ENCODE measurements at places on chromosomes 11 and 22.

- no peak for DNase-seq
These were observed 289.6 kb upstream of the B3GAT1 start for GRCh38 chr11:134701564-134702165.

DNA sequence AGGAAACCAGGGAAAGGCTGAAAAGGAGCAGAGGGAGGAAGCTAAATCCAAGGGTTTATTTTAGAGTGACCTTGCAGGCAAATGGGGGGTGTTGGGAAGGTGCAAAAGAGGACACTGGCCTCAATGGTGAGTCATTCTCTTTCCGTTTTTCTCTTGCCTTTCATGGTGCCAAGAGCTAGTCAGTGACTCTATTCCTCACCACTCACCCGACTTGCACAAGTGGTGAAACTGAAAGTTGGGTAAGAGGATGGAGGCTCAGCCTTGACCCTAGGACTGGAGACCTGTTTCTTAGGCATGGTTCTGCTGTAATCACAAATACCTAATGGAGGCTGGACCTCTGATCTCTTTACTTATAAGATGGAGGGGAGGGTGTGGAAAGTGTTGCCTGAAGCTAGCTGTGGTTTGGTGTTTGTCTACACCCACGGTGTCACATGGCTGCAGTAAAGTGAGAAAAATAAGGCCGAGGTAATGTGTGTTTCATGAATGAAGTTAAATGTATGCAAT lies 67.3 kb upstream of the CREB3L1 start:
- DNase-seq = no peak

DNA sequence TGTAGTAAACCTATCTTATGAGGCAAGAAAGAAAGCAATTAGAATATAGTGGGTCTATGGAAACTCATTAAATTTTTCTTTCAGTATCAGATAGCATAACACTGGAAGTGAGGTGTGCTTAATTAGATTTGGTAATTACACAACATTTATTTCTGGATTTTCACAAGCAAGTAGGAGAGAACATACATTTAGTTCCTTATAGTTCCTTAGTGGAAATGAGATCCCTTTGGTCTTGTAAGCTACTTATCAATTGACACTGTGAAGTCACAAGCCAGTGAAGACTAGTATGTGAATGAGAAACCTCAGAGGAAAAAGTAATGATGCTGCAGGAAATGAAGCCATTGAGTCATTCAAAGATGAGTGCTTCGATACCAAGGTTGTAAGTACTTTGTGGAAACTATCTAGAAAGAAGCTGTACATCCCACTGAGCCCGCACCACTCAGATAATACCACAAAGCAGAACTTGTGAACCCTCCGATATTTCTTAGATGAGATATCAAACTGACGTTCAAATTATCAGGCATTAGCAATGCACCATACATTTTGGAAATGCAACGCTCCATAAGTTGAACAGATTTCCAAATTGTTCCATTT lies 53.5 kb downstream of the ENTHD1 start:
- no peak for DNase-seq

DNA sequence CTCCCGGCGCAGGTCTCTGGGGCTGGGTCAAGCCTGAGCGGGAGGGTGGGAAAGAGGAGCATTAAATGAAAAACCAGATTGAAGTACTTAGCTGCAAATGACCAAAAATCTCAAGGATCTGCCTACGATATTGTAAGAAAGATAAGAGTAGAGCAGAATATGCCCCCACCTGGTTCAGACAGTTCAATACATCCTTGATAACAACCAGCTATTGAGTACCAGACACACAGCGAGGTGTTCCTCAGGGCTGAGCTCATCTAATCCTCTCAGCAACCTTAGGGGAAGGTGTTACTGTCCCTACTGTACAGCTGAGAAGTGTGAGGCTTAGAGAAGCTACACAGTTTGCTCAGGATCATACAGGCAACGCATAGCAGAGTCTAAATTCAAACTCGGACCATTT lies 27.4 kb upstream of the HMGXB4 start:
- DNase-seq = no peak

DNA sequence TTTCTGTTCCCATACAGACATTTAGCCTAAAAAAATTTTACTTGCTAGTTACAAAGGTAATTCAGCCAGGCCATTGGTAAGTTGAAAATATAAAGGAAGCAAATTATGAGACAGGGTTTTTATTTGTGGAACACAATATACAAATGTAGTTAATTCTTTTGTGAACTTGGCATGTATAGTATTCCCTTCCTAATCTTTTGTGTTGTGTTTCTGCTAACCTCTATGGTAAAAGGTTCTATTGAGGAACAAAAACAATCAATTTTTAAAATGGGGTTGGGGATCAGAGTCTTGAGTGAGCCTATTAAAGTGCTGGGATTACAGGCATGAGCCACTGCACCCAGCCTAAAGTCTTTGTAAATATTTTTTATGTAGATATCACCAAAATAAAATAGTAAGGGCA lies 14.1 kb downstream of the SWAP70 start:
- no peak for DNase-seq

DNA sequence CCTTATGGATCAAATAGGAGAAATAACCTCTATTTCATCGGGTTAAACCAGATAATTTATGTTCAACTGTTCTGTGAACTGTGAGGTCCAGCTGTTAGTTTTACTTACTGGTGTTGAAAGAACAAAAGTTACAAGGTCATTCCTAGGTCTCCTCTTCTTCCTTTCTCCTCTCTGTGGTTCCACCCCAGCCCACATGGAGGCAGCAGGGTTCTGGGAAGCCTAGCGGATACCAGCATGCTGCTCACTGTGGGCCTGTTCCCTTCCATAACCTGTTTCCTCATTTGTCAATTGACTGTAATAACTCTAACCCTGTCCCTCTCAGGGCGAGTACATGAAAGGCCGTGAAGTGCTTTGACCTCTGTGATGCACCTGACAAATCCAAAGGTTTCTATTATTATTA lies 27.8 kb downstream of the RELT start:
- DNase-seq = peak; percentile 80

GRCh38 chr11:13318498-13319295 lies 41.1 kb downstream of the BMAL1 start:
- no peak for DNase-seq

DNA sequence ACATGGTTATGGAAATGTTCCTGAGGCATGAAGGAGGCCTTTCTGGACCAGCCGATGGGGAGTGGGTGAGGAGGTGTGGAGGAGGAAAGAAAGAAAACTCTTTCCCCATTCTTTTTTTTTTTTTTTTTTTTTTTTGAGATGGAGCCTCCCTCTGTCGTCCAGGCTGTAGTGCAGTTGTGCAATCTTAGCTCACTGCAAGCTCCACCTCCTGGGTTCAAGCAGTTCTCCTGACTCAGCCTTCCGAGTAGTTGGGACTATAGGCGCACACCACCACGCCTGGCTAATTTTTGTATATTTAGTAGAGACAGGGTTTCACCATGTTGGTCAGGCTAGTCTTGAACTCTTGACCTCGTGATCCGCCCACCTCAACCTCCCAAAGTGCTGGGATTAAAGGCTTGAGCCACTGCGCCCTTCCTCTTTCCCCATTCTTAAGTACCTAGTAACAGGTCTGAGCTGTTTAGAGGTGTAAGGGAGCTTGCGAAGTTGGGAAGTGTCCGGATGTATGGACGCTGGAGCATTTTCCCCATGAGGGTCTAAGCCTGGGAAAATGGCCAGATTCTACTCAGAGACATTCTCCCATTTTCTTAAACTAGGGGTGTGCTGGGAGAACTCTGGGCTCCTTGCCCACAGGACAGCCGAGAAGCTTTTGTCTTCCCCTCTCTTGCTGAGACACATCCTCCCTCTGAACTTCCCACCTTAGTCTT lies 135.8 kb downstream of the TEAD1 start:
- no peak for DNase-seq

DNA sequence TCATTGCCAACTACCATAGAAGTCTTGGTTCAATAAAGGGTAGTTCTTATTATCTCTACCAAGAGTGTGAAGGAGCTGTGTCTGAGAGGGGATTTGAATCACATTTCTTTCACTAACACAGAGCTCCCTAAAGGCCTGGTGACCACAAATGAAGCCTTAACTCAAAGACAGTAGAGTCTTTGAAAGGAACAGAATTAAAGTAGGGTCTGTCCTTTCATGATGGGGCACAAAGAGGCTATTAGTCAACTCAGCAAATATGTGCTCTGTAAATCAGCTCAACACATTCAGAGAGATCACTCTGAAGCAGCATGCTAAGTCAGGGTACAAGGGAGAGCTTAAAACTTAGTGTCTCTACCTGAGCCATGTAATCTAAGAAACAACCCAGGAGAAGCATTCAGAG lies 212.4 kb upstream of the SYN3 start:
- no peak for DNase-seq

GRCh38 chr11:57336111-57336666 lies 497 bp upstream of the SSRP1 start:
- DNase-seq = no peak

DNA sequence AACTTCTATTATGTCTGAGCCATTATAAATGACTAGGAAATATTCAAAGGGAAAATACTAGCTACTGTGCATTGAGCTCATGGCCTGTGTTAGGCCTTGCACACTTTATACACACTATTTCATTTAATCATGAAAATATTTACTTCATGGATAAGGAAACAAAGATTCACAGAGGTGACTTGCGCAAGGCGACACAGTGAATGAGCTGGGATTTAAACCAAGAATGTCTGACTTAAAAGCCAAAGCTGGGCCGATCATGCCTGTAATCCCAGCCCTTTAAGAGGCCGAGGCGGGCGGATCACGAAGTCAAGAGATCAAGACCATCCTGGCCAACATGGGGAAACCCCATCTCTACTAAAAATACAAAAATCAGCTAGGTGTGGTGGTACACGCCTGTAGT lies 231.5 kb downstream of the MIAT start:
- DNase-seq = no peak

- peak; percentile 52 for DNase-seq
These were observed 6.1 kb downstream of the SIPA1 start for GRCh38 chr11:65643971-65644370.

DNA sequence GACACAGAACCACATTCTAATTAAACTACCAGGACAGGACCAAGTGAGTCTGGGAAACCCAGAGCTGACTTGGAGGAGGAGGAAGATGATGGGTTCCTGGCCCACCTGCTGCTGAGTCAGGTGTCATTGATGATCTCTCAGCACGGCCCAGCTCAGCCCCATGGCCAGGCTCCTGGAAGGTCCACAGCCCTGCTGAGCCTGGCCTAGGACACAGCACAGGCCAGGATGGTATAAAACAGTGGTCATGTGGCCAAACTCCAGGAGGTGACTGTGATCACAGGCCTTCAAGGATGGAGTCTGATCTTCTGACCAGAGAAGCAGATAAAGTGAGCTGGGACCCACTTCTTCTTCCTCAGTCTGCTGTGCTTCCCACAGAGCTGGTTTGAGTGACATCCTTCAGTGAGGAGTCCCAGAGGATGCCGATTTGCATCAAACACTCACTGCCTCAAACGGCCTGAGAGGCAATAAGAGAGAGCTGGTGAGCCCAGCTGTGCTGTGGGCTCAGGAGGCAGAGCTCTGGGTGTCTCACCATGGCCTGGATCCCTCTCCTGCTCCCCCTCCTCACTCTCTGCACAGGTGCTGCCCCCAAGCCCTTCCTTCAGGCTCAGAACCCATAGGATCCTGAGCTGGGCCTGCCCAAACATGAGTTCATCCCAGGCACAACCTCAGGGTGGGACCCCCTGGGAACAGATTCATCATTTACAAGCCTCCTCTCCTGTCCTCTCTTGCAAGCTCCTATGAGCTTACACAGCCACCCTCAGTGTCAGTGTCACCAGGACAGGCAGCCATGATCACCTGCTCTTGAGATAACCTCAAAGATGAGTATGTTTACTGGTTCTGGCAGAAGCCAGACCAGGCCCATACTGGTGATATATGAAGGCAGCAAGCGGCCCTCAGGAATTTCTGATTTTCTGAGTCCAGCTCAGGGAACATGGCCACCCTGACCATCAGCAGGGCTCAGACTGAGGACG lies 37.7 kb upstream of the IGLL5 start:
- no peak for DNase-seq

GRCh38 chr11:85464283-85464682 lies 162.9 kb downstream of the DLG2 start:
- peak; percentile 35 for DNase-seq

DNA sequence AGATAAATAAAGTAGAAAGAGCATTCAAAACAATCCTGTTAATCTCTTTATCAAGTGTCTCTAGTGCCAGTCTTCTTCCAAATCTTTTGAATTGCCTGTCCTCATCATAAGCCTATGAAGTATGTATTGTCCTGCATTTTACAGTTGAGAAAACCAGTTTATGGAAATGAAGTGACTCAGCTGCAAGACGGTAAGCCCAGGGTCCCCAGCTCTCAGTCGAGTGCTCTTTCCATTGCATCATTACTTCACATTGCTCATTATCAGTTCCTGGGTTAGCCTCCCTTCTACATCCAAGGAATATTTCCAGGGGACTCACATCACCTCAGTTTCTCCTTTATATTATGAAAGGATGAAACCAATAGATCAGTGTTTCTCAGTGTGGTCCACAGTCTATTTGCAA lies 9.1 kb upstream of the P4HA3 start:
- no peak for DNase-seq

- peak; percentile 60 for DNase-seq
These were observed 892 bp downstream of the GDPD5 start for GRCh38 chr11:75524665-75525432.

GRCh38 chr11:120120805-120121335 lies 17.0 kb downstream of the TRIM29 start:
- no peak for DNase-seq

DNA sequence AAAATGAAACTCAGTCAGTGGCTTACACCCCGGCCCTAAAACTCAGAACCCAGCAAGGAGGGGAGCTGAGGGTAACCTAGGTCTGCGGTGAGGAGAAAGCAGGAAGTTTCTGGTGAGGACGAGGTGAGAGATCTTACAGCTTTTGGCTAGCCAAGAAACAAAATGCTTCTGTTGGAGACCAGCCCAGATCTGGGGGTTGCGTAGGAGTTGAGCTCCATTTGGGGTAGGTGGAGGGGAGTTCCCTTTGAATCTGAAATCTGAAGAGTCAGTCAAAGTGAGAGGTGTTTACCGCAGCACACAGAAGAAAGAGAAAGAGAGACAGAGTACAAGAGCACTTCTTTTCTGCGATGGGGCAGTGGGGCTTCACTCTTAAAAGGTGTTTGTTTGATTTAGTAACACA lies 29.6 kb downstream of the EHF start:
- no peak for DNase-seq

DNA sequence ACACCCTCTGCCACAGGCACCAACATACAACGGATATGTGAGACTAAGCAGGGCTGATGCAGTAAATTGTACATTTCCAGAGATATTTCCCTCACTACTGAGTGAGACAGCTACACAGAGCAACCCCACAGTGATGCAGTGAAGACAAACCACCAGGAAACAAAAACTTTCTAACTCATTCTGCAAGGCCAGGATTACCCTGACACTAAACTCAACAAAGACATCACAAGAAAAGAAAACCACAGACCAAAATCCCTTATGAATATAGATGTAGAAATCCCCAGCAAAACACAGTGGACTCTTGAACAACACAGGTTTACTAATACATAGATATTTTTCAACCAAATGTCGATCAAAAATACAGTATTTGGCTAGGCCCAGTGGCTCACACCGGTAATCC lies 1.5 kb upstream of the SLC7A4 start:
- DNase-seq = no peak

GRCh38 chr11:61295596-61295926 lies 445 bp upstream of the VWCE start:
- no peak for DNase-seq
